ENCODE measurements at places on chromosomes 1 and 21. TPM values are rescaled to one million over a fixed set of nuclear protein-coding genes. Genes with fewer than 3 reads are reported as not detected.

BROX gene
- 20.8 TPM for polyA plus RNA-seq

OPRD1 gene
- 0.18 TPM for polyA plus RNA-seq

PGBD5 gene
- polyA plus RNA-seq = 16.0 TPM

NR1I3 gene
- 0.57 TPM for polyA plus RNA-seq

- no peak for DNase-seq
Observed at GRCh38 chr1:32997381-32997891, 32.8 kb upstream of the RNF19B start.

ANGPTL1 gene
- 18.4 TPM for polyA plus RNA-seq

RNU1-1 gene
- 18.9 TPM for polyA plus RNA-seq

C1orf141 gene
- polyA plus RNA-seq = 10.1 TPM

DNA sequence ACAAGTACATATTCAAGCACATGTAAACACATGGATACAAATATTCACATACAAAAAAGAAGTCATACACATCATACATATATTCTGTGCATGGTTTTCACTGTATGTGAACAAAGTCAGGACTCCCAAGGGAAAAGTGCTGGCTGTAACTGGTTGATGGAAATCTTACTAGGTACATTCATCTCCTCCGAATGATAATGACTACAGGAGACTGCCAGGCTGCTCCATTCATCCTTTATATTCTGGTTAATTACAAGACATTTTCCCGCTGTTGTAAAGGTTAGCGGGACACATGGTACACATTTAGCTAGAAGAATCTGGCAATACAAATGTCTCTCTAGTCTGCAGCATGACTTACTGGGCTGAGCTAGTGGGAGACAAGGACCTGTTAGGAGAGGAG, 26.2 kb upstream of the HMGB4 start:
- no peak for DNase-seq

GRCh38 chr1:185846672-185847444, 112.7 kb downstream of the HMCN1 start:
- no peak for DNase-seq

MIXL1 gene
- polyA plus RNA-seq = 0.66 TPM

DNA sequence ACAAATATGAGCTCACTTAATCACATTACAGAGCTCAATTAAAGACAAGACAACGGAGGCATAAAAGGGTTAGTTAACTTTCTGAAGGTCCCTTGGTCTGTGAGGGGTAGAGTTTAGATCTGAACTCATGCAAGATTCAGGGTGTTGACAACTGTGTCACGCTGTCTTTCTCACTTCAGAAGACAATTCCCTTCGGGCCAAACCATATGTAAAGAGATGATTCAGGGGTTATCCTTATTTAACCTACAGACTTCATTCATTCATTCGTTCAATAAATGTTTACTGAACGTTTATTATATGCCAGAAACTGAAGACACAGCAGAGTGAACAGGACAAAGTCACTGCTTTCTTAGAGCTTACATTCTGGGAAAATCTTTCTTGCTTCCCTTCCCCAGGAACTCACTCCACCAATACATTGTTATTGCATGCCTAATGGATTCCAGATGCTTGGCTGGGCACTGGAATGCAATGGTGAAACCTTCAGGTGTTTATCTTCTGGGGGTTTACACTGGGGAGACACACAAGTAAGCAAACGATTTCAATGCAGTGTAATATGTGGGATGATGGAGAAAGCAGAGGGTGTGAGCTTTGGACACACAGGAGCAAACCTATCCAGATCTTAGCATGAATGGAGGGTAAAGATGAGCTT, 6.4 kb downstream of the XCL1 start:
- no peak for DNase-seq

CCDC17 gene
- 4.4 TPM for polyA plus RNA-seq

- no peak for DNase-seq
Observed at GRCh38 chr1:200048244-200048643, 20.7 kb downstream of the NR5A2 start.

DNA sequence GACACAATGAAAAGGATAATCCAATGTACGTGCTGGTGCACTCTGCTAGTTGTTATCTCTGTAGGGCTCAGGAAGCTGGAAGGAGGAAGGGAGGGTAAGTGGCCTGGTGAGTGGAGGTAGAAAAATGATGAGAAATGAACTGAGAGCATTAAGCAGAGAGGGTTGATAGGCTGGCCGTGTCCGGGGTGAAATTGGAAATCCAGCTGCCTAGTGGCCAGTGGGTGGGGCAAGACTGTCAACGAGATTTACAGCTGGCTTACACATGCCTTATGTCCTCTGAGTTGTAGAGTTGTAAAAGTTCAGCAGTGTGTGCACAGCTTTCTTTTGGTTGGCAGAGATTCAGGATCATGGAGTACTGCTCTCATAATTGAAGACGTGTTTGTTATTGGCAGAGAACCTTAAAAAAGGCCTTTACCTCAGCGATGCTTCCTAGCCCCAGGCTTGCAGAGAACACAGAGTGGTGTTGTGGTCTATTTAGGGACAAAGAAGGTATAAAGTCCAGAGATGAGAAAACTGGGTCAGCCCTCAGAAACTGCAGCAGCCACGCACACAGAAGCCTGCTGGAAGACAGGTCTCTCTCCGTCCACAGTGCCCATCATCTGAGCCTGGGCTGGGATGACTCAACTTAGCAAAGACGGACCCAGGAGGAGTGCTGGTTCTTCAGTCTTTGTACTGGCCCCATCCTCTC, 132.4 kb downstream of the EDEM3 start:
- peak; percentile 80 for DNase-seq

LCE2A gene
- polyA plus RNA-seq = not detected

GRCh38 chr1:209870151-209870831, 42.5 kb downstream of the UTP25 start:
- no peak for DNase-seq

GRCh38 chr1:155871390-155871789, 12.0 kb downstream of the SYT11 start:
- DNase-seq = peak; percentile 89

DNA sequence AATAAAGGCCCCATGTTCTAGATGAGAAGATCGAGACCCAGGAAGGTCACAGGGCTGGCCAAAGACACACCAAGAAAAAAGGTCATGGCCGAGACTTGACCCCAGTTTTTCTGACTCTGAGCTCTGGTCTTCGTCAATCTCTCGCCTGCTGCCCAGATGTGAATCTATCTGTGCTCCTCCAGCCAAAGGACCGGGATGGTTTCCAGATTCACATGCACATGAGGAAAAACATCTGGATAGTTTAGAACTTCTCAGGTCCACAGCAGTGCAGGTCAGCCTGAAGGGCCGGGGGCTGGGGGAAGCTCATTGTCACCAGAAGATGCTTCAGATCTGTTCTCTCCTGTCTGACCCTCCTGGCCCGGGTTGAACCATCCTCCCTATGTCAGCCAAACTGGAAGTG, 49.0 kb downstream of the KCNN3 start:
- DNase-seq = no peak

- no peak for DNase-seq
Observed at GRCh38 chr1:224524679-224525078, 90.1 kb upstream of the WDR26 start.

DNA sequence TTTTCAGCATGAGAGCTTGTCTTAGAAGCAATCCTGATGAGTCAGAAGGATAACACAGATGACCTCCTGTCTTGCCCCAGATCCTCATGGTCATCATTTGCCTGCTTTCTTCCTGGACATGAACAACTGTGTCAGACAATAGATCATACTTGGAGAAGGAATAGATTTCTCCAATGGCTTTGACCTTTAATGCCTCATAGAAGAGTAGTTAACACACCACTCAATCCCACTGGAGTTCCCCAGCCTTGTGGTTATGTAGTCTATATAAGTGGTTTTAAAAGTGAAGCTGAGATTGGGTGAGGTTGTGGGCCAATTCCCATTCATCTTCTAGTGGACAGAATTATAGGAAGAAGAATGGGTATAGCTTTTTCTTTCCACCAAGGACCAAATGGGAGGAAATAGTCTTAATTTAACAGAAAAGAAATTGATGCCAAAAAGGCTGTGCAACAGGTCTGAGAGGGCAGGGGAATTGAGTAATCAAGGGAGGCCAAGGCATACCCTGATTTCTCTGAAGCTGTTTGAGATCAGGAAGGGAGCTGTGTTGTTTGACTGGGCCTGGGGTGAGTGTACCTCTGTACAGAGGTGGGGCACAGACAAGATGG, 14.4 kb downstream of the PRCC start:
- no peak for DNase-seq

S100B gene
- polyA plus RNA-seq = 7.1 TPM

- no peak for DNase-seq
Observed at GRCh38 chr1:84352298-84353106, 45.8 kb upstream of the DNASE2B start.

- no peak for DNase-seq
Observed at GRCh38 chr1:213376862-213377372, 325.9 kb downstream of the RPS6KC1 start.

GRCh38 chr1:65066766-65067490, 81.1 kb upstream of the AK4 start:
- DNase-seq = peak; percentile 94

DNA sequence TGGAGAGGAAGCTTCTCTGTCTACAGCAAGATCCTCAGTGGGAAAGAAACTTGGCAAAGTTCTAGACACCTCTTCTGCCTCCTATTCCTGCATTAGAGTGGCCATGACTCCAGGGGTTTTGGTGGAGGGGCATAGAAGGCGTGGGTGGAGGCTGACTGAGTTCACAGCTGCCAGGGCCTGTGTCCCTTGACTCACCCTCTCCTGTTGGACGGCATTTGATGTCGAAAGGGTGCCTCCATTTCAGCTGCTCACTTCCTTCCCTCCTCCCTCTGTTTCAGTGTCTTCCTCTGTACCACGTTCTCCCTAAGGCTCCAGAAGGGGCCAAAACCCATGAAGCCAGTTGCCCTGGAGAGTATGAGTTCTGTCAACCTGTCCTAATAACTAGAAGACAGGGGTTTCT, 632 bp downstream of the TMEM79 start:
- no peak for DNase-seq

- no peak for DNase-seq
Observed at GRCh38 chr1:212214325-212214724, 70.9 kb upstream of the PPP2R5A start.

DNA sequence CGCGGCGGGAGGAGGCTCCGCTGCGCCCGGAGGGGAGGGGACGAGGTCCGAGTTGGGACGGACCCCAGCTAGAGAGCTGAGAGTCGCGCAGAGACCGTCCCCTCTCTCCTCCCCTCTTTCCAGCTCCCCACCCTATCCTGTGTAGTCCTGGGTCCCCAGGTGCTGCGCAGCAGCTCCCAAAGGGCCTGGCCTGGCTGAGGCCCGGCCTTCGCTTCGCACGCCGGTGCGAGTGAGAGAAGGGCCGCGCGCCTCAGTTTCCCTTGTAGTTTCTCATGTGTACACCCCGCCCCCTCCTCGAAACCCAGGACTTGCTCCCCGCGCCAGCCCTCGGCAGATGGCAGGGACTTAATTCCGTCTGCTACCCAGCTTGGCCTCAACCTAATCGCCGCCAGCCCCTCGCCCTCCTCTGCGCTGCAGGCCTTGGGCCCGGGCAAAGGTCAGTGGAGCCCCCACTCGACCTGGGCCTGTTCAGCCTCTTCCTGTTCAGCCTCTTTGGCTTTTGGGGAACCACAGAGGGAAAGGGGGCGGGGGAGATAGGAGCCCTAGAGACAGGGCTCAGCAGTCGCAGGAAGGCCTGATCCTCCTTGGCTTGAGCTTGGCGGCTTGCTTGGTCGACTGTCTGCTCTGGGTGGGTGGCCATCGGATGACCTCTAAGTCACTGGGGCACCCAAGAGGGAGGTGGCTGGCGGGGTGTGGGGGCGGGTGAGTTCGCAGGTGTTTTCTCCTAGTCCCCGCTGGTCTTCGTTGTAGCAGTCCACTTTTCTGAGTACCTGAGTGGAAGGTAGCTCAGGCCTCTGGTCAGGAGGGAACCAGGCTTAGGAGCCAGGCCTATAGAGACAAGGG, 1.0 kb downstream of the ZNF687 start:
- peak; percentile 47 for DNase-seq

HLX gene
- 4.0 TPM for polyA plus RNA-seq

GRCh38 chr1:221053889-221054288, 174.6 kb downstream of the HLX start:
- no peak for DNase-seq

CA6 gene
- polyA plus RNA-seq = not detected

GUCA2B gene
- polyA plus RNA-seq = not detected

IGSF5 gene
- polyA plus RNA-seq = 1.6 TPM

DNA sequence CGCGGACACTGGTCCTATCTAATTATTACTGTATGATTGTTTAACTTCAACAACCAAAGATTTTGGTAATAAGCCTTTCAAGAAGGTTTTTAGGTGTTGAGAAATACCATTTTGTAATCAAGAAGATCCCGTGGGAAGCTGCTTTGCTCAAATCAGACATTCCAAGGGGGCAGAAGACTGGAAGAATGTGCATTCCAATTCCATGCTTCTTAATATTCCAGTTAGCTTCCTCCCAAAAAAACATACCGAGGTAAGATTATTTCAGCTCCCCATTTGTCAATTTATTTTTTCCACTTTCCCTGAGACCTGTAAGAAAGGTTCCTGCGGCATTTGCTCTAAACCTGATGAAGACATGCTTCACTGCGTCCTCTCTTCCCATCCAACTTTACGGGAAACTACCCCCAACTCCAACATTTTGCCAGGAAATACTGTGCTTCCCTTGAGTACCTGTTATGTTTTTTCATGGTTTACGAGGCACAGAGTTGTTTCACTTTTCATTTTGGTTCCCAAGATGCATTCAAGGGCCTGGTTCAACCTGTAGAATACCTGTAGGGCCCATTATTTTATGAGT, 4.1 kb downstream of the CNN3 start:
- no peak for DNase-seq

GRCh38 chr21:40242586-40243265, 375.5 kb downstream of the PCP4 start:
- DNase-seq = no peak

DNA sequence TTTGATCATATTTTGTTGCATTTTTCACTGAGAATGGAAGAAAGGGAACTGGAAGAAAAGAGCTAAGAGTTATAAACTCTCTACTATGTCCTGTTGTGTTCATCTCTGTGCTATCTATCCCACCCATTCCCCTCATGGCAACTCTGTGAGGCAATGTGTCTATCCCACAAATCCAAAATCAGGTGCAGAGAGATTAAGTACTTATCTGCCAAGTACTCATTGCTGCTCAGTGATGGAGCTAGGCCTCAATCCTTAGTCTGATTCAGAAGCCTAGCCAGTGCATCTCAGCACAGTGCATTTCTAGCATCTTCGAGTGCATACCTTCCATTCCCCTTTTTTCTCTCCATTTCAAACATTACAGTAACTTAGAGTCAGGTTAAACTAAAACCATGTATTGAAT, 270.6 kb downstream of the TPR start:
- DNase-seq = no peak

- no peak for DNase-seq
Observed at GRCh38 chr1:226639631-226640061, 91.1 kb downstream of the STUM start.

IGSF9 gene
- 7.9 TPM for polyA plus RNA-seq

- DNase-seq = peak; percentile 23
Observed at GRCh38 chr1:158329733-158330132, 1.6 kb downstream of the CD1B start.

CFAP74 gene
- 24.9 TPM for polyA plus RNA-seq

- DNase-seq = no peak
Observed at GRCh38 chr1:206722751-206723461, 38.2 kb downstream of the MAPKAPK2 start.

GRCh38 chr1:201660931-201661822, 122.2 kb downstream of the NAV1 start:
- DNase-seq = no peak

GRCh38 chr1:115685029-115685705, 43.4 kb downstream of the VANGL1 start:
- DNase-seq = no peak

SYPL2 gene
- polyA plus RNA-seq = 29.7 TPM

All from testis (tissue), 5 donors.